Right kidney (tissue), 9 donors: ENCODE measurements at places on chromosomes 7 and 10.
A peak's percentile ranks its signal among the peaks of the same experiment; 100 is the strongest.

- peak; percentile 27 for DNase-seq
Observed at GRCh38 chr7:22853674-22854157, 31.1 kb upstream of the TOMM7 start.

GRCh38 chr10:59279991-59280505 is 82.3 kb downstream of the FAM13C start:
- DNase-seq = no peak

- no peak for DNase-seq
Observed at GRCh38 chr7:157904211-157904865, 567.5 kb downstream of the DNAJB6 start.

GRCh38 chr7:88185650-88186049 is 34.2 kb downstream of the SRI start:
- no peak for DNase-seq

- DNase-seq = no peak
Observed at GRCh38 chr10:14485986-14486385, 155.3 kb upstream of the FRMD4A start.

DNA sequence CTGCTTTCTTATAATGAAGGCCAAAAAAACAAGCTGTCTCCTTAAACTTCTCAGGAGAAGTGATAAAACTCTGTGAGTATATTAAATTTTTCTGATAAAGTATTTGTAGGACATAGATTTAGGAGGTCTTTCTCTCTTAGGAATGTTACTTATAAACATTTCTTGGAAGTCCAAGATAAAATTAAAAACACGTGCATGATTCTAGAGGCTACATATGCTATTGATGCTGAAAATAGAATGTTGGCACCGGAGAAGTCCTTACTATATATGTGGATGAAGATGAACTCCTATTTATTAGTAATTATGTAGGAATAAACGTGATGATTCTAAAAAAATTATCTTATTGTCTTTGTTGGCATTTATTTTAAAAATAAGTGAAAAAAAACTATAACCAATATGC is 241.3 kb upstream of the LRRTM3 start:
- no peak for DNase-seq

GRCh38 chr10:115355162-115355760 is 262.1 kb downstream of the ATRNL1 start:
- no peak for DNase-seq

- DNase-seq = no peak
Observed at GRCh38 chr10:126158133-126158892, 230.0 kb downstream of the ADAM12 start.

DNA sequence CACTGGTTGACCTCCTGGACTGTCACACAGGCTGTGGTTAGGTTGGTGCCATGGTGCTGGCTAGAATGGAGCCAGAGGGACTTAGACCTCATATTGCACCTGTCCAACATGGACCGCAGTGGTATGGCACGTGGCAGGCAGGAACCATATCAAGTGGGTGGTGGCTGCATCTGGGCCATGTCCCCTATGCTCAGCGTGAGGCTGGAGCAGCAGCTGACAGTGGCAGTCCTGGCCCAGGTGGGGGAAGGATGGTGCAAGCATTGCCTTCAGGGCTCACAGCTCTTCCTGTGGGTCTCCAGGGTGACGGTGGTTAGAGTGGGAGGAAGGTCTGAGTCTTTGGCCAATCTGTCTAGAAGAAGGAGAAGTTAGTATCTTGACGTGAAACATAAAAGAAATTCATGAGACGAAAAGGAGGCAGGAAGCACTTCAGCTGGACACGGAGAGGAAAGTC is 54.5 kb upstream of the PFKFB3 start:
- no peak for DNase-seq

DNA sequence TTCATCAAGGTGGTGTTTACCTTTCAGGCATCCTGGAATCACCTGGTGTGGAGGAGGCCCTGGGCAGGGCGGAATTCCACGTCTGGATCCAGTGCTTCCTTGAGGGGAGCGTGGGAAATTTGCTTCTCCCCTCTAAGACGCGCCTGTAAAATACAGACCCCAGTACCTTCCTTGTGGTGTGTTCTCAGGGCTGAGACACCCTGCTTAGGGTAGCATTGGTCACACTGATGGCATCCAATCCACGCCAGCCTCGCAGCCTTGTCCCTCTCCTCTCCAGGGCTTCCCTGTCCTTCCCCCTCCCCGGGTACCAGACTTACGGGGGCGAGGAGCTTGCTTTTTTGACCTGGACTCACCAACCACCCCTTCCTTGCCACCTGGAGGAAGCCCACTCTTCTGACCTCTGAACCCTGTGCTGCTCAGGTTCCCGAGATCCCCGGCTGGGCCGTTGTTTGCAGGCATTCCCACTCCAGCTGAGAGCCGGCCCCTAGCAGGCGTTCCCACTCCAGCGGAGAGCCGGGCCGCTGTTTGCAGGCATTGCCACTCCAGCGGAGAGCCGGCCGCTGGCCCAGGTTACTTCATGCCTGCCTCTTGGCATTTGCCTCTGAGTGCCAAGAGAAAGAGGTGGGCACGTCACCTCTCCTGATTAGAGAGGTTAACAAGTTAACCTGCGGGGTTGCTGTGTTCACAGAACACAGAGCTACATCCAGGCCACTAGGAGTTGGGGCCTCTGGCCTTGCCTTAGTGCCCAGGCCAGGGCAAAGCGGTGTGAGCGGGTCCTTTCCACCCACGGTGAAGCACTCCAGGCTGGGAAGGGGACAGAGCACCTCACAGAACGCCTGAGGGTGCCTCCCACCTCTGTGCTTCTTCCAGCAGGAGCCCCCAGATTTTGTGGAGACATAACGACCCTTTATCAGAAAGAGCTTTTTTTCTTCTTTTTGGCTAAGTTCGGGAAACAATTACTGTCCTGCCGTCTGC is 254.0 kb upstream of the PPP2R2D start:
- DNase-seq = no peak

DNA sequence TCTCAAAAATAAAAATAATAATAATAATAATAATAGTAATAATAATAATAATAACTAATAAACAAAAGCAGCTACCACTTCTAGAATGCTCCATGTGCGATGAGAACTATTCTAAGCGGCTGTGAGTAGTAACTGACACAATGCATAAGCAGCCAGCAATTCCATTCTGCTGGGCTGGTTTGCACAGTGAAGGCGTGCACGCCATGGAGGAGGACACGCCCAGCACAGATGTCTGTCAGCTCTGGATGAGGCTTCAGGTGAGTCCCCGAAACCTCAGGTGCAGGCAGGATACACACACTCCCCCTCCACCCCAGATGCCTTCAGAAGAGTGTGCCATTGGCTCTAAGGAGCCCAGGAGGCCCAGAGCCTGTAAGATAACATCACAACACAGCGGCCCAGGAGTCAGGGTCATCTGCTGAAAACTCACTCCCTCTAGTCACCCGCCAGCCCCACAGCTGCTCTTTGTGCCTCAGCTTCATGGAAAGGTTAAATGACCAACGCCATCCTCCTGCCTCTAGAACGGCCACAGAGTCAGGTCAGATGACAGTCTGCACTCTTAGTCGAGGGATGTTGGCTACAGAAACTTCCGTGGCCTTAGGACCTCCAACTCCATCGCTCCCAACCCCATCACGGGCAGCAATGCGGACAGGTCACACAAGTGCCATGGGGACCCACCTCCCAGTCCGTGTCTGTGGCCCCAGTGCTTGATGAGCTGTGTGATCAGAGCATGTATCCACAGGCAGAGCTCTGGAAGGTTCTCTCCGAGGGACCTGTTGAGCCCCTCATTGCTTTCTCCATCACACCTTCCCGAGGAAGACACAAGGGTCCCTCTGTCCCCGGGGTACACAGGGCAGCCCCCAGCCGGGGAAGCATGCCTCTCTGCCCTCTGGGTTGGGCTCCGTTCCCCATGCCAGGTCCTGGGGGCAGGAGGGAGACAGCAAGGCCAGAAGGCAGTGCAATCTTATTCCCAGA is 103.9 kb downstream of the CTBP2 start:
- DNase-seq = no peak

GRCh38 chr10:102785818-102786217 is 42.1 kb downstream of the WBP1L start:
- DNase-seq = no peak

DNA sequence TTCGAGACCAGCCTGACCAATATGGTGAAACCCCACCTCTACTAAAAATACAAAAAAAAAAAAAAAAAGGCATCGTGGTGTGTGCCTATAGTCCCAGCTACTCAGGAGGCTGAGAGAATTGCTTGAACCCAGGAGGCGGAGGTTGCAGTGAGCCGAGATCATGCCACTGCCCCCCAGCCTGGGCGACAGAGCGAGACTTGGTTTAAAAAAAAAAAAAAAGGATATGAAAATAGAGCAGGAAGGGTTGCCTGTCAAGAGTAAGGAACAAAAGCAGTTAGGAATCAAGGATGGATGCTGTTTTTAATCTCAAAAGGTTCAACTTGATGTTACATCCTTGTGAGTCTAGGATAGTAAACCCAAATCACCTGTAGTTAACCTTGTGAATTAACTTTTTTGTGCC is 11.8 kb upstream of the ASCC1 start:
- DNase-seq = no peak

GRCh38 chr10:108014902-108015177 is 850.3 kb upstream of the SORCS1 start:
- no peak for DNase-seq

DNA sequence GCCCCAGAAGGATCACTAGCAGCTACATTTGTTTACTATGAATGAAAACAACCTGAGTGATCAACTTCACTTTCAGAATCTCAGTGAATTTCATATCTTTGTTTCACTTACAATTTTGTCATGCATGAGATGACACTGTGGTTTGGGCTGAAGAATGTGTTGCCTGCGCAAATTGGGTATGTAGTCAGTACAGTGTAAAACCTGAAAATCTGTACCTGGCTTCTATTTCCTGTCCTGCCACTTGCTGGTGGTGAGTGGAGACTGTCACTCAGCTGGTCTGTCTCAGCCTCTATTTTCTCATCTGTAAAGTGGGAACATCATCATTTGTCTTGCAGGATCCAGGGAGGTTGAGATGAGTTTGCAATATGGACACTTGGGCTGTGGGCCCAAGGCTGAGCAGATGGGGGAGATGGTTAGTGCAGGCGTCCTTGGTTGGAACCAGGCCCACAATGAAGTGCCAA is 118.0 kb downstream of the WDFY4 start:
- DNase-seq = no peak
